Stimulated activated CD8-positive, alpha-beta memory T cell treated with anti-CD3 and anti-CD28 coated beads, Interleukin-7, amount 100 ng/mL, for 24 hours (primary cell): ENCODE measurements at places on chromosomes 5 and 9.

GRCh38 chr5:90529194-90529938, at the start of gene LYSMD3:
Gene LYSMD3 (minus strand): TSS chr5:90529584. CDS start chr5:90525289, 4,295 bp downstream.
- DNase-seq, result peak; percentile 95

- DNase-seq, result no peak
Observed at GRCh38 chr9:86043999-86044398, 55.4 kb downstream of the GOLM1 start.

DNA sequence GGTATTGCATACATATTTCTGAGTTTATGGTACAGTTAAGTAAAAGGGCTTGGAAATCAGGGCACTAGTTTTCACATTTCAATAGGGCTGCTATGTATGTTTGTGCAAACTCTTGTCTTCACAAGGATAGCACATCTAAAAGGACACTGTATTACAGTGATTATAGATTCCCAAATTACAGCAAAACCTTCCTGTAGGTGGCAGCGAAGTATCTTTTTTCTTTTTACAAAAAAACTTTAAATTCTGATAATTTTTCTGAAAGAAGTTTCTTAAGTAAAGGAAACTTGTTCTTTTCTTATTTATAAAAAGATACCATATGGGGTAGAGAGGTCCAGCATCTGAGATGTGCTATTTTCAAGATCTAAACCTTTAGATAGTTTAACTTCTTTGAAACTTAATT, 337.8 kb downstream of the PTPRD start:
- DNase-seq, result no peak

DNA sequence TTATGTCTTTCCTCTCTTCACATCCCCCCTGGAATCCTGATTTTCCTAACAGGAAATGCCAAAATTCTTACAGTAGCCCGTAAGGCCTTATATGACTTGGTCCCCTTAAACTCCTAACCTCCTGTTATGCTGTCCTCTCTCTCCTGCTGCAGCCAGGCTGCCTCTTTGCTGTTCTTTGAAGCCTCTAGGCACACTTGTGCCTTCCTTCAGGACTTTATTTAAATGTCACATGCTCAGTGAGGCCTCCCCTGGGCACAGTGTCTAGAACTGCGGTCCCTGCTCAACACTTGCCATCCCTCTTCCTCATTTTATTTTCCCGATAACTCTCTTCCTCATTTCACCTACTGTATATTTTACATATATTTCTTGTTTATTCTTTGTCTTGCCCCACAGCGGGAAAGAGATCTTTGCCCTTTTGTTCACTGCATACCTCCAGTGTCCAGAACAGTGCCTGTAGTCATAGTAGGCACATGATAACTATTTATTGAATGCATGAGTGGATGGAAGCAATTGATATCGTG, 5.5 kb upstream of the SHB start:
- no peak for DNase-seq

- no peak for DNase-seq
Observed at GRCh38 chr5:126995039-126995438, 35.3 kb downstream of the MARCHF3 start.

- DNase-seq, result no peak
Observed at GRCh38 chr9:133130685-133131244, 9.7 kb upstream of the RALGDS start.

DNA sequence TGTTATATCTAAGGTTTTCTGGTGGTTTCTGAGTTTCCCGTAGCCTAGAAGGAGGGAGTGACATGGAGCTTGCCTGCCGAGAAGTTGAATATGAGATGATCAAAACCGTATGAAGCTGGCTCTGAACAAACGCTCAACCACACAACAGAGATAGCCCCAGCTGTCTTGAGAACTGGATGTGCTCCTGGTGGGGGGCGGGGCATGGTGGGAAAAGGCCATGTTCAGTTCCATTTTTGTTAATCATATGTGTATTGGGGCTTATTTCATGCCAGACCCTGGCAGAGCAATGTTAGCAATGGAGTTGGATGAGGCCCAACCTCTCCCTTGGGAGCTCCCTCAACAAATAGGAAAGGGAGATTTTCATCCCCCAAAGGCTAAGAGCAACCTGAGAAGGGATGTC, 4.8 kb downstream of the CCL19 start:
- no peak for DNase-seq

DNA sequence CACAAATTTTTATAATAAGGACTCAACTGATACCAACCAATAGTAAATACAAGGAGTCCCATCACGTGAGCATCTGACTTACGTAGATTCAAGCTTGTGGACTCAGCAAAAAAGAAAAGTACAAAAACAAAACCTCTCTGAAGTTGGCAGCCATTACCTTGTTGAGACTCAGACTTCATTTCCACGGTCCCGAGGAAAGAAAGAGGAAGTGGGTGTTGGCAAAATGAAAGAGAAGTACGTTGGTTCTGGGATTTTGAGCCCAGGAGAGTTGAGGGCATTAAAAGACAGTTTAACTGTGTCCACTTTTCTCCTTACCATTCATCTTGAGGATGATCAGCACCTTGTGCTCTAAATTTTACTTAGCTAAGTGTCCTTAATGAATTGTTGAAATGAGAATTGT, 26.7 kb downstream of the NCBP1 start:
- DNase-seq, result no peak

- no peak for DNase-seq
Observed at GRCh38 chr5:173928871-173929574, 40.9 kb downstream of the CPEB4 start.

GRCh38 chr9:70133253-70134208, 89.9 kb downstream of the MAMDC2 start:
- DNase-seq, result no peak

DNA sequence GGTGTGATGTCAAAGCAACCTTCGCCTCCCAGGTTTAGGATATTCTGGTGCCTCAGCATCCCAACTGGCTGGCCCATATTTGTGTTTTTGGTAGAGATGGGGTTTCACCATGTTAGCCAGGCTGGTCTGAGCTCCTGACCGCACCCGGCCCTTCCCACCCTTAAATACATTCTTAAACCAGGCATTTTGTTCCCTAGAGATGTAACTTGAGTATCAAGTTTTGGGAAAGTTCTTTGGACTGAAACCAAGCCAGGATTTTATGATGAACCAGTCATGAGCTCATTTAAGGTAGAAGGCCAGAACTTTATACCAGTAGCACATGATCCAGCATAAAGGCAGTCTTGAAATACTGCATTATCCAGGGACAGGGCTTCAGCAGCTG, 3.5 kb downstream of the RPL7A start:
- DNase-seq, result no peak

GRCh38 chr9:134914501-134914834, 3.2 kb downstream of the FCN1 start:
- DNase-seq, result no peak

DNA sequence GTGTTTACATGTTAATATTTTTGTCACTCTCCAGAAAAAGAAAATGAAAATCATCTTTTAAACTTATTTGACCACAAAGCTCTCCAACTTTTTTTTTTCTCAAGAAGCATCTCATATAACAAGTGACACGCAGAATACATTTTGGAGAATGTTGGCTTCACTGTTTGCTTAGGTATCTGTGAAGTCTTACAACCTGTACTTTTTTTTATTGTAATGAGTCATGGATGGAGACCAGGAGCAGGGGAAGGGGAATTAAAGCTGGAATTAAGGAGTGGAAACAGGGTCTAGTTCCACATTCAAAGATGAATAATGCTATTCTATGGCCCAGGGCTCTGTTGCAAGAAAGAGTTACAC, 211.9 kb downstream of the MAN2A1 start:
- DNase-seq, result no peak

DNA sequence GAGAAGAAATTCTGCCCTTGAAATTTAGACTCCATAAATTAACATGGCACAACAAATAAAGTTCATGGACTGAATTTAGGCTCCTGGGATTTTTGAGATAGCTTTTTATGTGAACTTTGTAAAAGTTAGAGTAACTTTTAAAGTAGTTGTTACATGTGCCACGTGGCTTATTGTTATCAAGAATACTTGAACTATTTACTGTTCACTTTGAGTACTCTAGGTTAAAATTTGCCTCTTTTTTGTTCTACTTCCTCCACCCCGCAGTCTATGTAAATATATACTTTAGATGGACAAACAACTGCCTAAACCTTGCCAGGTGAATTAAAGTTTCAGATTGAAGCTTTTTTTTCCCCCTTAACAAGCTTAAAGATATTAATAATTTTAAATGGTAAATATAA, 457.9 kb downstream of the RAB3C start:
- no peak for DNase-seq
